GOT3 (cell line): ENCODE measurements at places on chromosomes 6 and 20.

GRCh38 chr6:38877721-38878120 lies 162.6 kb downstream of the DNAH8 start:
- DNase-seq = no peak

- no peak for DNase-seq
Observed at GRCh38 chr6:116047173-116047933, 13.3 kb downstream of the FRK start.

DNA sequence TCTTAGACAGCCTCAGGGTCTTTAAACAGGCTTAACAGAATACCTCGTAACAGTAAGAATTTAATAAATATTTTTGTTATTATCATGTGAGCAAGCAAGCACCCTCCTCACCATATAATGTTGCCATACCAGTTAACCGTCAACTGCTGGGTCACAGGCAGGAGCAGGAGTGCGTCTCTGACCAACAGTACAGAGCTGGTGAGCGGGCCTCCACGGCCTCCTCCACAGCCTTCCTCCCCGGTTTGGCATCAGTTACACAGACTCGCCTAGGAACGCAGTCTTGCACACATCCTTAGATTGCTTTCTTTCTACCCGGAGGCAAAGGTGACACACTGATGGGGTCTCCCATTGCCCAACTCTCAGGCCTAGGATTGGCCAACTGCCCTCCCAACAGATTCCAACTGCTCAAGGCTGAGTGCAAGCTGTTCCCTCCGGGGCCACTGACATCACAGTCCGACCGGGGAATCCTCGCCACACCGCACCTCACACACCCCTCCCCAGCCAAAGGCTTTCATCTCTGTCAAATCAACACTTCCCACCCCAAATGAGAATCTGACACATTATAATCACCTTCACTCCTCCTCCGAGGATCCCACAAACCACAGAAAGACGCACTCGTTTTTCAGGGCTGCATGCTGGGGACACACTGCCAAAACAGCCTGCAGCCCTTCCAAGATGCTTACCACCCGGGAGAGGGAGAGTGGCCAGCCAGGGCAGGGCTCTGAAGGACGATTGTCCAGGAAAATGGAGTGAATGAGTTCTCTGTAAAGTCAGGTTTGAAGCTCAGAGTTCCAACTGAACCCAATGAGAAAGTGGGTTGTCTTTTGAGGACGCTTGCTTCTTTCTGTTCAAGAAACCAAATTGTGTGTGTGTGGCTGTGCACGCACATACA lies 63.2 kb downstream of the PDE10A start:
- DNase-seq = no peak

DNA sequence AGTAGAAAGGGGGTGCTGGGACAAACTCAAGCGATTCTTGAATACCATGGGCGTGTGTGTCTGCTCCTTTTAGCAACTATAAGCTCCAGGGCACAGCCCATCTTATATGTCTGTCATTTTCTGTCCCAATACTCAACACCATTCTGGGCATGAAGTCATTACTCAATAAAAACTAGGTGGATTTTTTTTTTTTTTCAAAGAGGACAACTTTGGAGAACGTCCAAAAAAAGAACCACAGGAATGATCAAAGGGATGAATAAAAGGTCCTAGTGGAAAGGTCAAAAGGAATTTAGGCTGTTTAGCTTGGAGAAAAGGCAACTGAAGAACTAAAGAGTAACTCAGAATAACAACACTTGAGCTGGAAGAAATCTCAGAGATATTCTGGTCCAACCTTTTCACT lies 24.4 kb downstream of the UQCC1 start:
- no peak for DNase-seq

GRCh38 chr6:56808871-56809359 lies 146.0 kb upstream of the BEND6 start:
- DNase-seq = no peak

- DNase-seq = no peak
Observed at GRCh38 chr6:164756142-164756541, 553.3 kb downstream of the C6orf118 start.

DNA sequence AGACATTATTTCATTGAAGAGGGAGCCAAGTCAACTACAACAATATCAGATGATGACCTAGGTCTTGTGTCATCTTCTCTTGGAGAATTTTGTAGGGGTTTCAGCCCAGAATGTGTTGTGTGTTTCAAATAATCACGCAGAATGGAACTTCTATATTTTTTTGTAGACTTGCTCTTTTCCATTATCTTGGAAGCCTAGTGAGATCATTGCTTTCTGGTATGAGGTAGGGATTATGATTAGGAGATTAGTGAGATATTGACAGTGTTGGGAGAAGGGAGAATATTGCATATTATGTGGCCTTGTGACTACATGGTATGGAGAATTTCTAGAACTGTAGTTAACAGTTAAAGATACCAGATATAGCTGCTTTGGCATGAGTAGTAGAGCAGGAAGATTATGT lies 423.6 kb upstream of the PLCB4 start:
- DNase-seq = no peak
